Chondrocyte (in vitro differentiated cells): ENCODE measurements at places on chromosomes 11 and 22. TPM values are rescaled to one million over a fixed set of nuclear protein-coding genes. Genes with fewer than 3 reads are reported as not detected.

DNA sequence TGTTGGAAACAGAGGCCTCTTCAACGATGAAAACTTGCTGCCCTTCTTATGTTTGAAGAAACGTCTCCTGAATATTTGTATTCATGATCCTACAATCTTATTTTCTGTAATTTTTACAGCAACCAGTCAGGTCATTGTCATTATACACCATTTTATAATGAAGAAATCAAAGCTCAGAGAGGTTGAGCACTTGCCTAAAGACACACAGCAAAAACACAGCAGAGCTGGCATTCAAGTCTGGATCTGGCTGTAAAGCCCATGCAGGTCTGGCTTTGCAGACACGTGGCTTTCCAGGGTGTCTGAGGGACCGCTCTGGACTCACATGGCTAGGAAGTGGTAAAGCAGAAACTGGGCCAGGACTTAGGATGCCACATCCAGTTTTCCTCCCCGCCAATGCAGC lies 15.8 kb upstream of the ALX4 start:
- peaks cover 10% of the 10 kb centered on the region for H3K4me1 ChIP-seq
- H3K36me3 ChIP-seq: no peaks in the 10 kb centered on the region
- no peak overlapping the region for H3K4me3 ChIP-seq
- no peak overlapping the region for H3K27ac ChIP-seq

LMO1 gene
- not detected in 3 replicates for total RNA-seq

- no peak for DNase-seq
- H3K27me3 ChIP-seq: no peaks in the 10 kb centered on the region
- no peak overlapping the region for H3K4me3 ChIP-seq
- H3K4me1 ChIP-seq: peaks cover 10% of the 10 kb centered on the region
- peaks cover 8% of the 10 kb centered on the region for H3K36me3 ChIP-seq
- no peak overlapping the region for H3K27ac ChIP-seq
Measured at GRCh38 chr22:40250608-40251007, 72.9 kb downstream of the TNRC6B start.

- peaks cover 1% of the 10 kb centered on the region for H3K36me3 ChIP-seq
- no peak overlapping the region for H3K4me3 ChIP-seq
- DNase-seq: no peak
- no peaks in the 10 kb centered on the region for H3K27me3 ChIP-seq
- H3K27ac ChIP-seq: no peak overlapping the region
Measured at GRCh38 chr22:25057013-25057881, 104.7 kb downstream of the KIAA1671 start.

MOGAT2 gene
- not detected in 3 replicates for total RNA-seq

GRCh38 chr11:8354622-8355415 lies 91.1 kb upstream of the LMO1 start:
- H3K4me1 ChIP-seq: peaks cover 5% of the 10 kb centered on the region
- H3K36me3 ChIP-seq: no peaks in the 10 kb centered on the region
- DNase-seq: peak; percentile 41
- H3K4me3 ChIP-seq: peak overlapping the region; percentile 62
- no peak overlapping the region for H3K27ac ChIP-seq

BATF2 gene
- total RNA-seq: not detected in 3 replicates

OR8D4 gene
- not detected in 3 replicates for total RNA-seq

- H3K36me3 ChIP-seq: no peaks in the 10 kb centered on the region
- H3K27ac ChIP-seq: no peak overlapping the region
- DNase-seq: no peak
- no peak overlapping the region for H3K4me3 ChIP-seq
Measured at GRCh38 chr11:13902523-13902922, 60.0 kb upstream of the SPON1 start.

USH1C gene
- total RNA-seq: 0.72 to 0.92 TPM in 2 of 3 replicates, not detected in the other

GRCh38 chr11:63686926-63687325 lies 5.6 kb downstream of the RTN3 start:
- no peaks in the 10 kb centered on the region for H3K27me3 ChIP-seq
- peaks cover 62% of the 10 kb centered on the region for H3K4me1 ChIP-seq
- no peak for DNase-seq
- H3K36me3 ChIP-seq: peaks cover 2% of the 10 kb centered on the region

GRCh38 chr22:21755851-21756284 lies 20.3 kb upstream of the YPEL1 start:
- H3K27ac ChIP-seq: peak overlapping the region; percentile 58
- H3K27me3 ChIP-seq: no peaks in the 10 kb centered on the region
- peaks cover 10% of the 10 kb centered on the region for H3K36me3 ChIP-seq
- peaks cover 35% of the 10 kb centered on the region for H3K4me1 ChIP-seq
- H3K4me3 ChIP-seq: no peak overlapping the region
- peak; percentile 9 for DNase-seq

- no peaks in the 10 kb centered on the region for H3K27me3 ChIP-seq
- peak overlapping the region; percentile 94 for H3K27ac ChIP-seq
Measured at GRCh38 chr11:68012843-68013610, 2.9 kb downstream of the ALDH3B1 start.

GRCh38 chr11:84412862-84413261 lies 1126.7 kb upstream of the CCDC90B start:
- no peaks in the 10 kb centered on the region for H3K4me1 ChIP-seq
- no peaks in the 10 kb centered on the region for H3K36me3 ChIP-seq
- H3K27me3 ChIP-seq: no peaks in the 10 kb centered on the region
- H3K4me3 ChIP-seq: no peak overlapping the region
- no peak for DNase-seq

DNA sequence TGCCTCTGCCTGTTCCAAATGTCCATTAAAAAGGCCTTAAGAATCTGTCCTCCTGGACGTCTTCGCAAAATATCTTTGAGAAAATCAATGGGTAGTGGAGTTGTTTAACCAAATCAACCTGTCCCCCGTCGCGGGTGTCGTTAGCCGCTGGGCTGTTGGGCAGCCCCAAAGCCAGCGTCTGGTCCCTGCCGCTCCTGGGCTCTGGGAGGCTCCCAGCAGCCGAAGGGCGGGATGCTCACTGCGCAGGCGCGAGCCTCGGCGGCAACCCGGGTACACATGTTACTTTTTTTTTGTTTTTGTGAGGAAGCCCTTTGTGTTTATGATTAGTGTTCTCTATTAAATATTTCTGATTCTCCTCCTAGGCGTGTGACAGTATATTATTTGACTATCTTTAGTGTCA lies 12.6 kb downstream of the MMP10 start:
- no peak for DNase-seq
- H3K27ac ChIP-seq: no peak overlapping the region
- H3K36me3 ChIP-seq: peaks cover 3% of the 10 kb centered on the region
- H3K4me1 ChIP-seq: peaks cover 23% of the 10 kb centered on the region
- no peaks in the 10 kb centered on the region for H3K27me3 ChIP-seq

DNA sequence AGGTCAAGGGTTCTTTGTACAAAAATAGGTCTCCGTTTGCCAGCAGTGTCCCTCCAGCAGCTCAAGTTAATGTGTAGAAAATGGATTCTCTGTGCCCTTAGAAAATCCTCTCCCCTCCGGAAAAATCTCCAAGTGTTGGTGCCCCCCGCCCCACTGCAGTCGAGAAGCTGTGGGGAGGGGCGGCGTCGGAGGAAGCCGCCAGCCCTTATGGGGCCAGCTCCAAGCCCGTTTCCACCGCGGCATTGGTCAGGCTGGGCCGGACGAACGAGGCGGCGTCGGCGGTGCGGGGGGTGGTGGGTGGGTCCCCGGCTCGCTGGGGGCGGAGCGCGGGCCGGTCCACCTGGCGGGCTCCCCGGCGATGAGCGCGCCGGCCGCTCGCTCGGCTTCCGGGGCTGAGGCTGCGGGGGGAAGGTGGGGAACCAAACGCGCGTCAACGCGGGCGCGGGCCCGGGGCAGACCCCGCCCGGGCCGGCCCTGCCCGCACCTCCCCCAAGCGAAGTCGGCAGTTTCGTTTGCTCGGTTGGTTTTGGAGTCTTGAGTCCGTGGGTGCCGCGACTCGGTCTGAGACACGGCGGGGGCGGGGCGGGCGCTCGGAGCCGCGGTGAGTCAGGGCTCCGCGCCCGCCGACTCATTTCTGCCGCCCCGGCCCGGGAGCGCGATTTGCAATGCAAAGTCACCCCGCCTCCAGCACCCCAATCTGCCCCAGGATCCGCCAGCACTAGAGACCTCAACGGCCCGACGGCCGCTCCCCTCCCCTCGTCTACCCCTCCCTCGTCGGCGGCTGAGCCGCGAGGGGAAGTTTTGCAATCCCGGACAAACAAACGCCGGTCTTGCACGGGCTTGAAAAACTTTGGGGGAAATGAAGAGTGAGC lies 1.4 kb downstream of the ASCL2 start:
- H3K27me3 ChIP-seq: peaks cover 46% of the 10 kb centered on the region
- no peak overlapping the region for H3K27ac ChIP-seq
- H3K4me3 ChIP-seq: peak overlapping the region; percentile 49
- DNase-seq: no peak
- no peaks in the 10 kb centered on the region for H3K4me1 ChIP-seq
- no peaks in the 10 kb centered on the region for H3K36me3 ChIP-seq

DNA sequence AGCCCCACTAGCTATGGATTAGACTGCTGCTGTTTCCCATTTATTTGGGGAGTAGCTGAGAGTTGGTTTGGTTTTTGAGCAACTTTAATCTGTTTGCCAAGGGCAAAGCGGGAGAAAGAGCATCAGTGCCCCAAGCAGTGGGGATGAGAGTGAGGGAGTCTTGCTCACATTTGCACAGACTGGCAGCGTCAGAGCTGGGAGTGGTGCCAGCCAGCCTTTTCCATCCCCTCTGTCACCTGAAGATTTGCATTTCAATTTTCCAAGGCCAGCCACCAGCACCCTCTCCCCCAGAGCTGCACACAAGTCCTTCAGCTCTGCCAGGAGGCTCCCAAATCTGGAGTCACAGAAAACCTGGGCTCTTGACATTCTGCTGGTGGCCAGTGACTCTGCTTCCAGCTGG lies 21.0 kb upstream of the UVRAG start:
- DNase-seq: no peak
- H3K27ac ChIP-seq: no peak overlapping the region
- H3K27me3 ChIP-seq: no peaks in the 10 kb centered on the region
- H3K36me3 ChIP-seq: no peaks in the 10 kb centered on the region
- H3K4me1 ChIP-seq: peaks cover 4% of the 10 kb centered on the region

DNA sequence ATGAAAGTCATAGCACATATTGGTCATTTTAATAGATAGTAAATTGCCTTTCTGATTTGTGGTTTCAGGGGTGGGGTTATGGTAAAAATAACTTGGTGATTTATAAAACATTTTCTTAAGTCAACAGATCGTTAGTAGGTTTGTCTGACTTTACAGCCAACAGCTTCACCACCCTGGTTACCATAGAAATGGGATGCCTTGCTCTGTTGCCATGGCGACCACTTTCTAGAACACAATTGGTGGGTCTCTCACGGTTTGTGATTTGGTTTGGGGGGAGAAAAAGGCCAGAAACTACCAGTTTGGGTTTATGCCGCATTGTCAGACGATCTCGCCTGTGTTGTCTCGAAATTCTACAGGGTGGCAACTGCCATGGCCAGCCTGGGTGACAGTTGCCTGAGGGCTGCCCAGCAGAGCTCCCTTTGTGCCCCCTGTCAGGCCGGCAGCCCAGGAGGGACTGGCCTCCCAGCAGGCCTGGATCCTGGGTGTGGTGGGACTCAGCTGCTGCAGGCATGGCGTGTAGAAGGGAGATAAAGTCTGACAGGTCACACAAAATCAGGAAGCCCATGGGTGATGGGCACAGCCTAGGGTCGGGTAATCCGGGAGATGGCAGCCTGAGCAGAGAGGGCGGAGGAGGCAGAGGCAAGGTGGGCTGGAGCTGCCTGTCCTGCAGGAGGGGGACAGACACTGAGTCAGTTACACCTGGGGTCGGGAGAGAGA lies 30.9 kb downstream of the KCNC1 start:
- H3K27me3 ChIP-seq: peaks cover 16% of the 10 kb centered on the region
- no peak overlapping the region for H3K27ac ChIP-seq
- no peaks in the 10 kb centered on the region for H3K36me3 ChIP-seq
- no peaks in the 10 kb centered on the region for H3K4me1 ChIP-seq
- no peak overlapping the region for H3K4me3 ChIP-seq

DNA sequence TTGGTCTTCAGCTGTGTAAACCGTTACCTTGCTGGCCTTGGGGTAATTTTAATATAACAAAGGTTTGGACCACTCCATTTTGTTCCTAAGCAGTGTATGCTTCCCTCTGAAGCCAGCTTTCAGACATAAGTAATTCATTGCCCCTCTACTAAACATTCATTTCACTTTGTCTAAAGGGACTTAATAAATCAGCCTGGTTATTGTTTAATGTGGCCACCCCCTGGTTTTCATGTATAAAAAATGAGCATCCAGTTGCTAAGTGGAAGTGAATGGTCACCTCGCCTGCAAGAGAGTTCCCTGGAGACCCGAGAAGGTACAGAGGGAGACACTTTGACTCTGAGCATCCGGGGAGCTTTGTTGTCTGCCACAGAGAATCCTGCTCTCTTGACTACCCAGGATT lies 3.9 kb downstream of the ABTB2 start:
- H3K27me3 ChIP-seq: peaks cover 5% of the 10 kb centered on the region
- DNase-seq: no peak
- H3K27ac ChIP-seq: no peak overlapping the region
- peaks cover 1% of the 10 kb centered on the region for H3K36me3 ChIP-seq

SMC1B gene
- total RNA-seq: not detected in 3 replicates

GRCh38 chr11:10329935-10330334 lies 25.1 kb downstream of the ADM start:
- no peak overlapping the region for H3K27ac ChIP-seq
- H3K4me3 ChIP-seq: no peak overlapping the region
- no peaks in the 10 kb centered on the region for H3K36me3 ChIP-seq
- no peaks in the 10 kb centered on the region for H3K27me3 ChIP-seq
- peaks cover 47% of the 10 kb centered on the region for H3K4me1 ChIP-seq

DNA sequence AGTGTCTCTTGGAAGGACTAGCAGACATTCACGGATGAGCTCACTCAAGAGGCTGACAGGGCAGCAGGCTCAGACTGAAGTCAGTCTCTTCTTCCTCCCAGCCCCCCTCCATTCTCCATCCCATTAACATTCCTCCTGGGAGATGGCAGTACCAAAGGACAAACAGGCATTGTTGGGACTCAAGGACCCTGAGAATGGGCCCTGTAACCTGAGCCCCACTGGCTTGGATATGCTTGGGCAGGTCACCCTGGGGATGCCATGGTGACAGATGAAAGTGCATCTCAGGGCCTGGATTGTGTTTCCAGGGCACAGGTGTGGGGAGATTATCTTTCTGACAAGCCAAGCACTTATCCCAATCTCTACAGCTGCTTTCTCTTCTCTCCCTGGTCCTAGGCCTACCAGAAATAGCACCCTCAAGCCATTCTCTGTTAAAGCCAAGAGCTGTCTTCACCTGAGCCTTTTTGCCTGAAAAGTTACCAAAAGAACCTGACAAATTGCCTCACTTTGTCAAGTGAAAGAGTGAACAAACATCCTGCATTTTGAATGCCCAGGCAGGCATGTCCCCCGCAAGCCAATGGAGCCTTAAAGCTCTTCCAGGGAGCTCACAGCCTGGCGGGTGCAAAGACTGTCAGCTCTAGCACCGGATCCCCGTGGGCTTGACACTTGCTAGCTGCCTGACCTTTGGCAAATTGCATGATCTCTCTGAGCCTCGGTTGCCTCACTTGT lies 366.0 kb upstream of the NARS2 start:
- H3K36me3 ChIP-seq: no peaks in the 10 kb centered on the region
- no peak overlapping the region for H3K4me3 ChIP-seq
- DNase-seq: no peak
- H3K27ac ChIP-seq: no peak overlapping the region
- H3K27me3 ChIP-seq: no peaks in the 10 kb centered on the region

- no peak overlapping the region for H3K4me3 ChIP-seq
- no peaks in the 10 kb centered on the region for H3K36me3 ChIP-seq
- no peak overlapping the region for H3K27ac ChIP-seq
- peaks cover 30% of the 10 kb centered on the region for H3K27me3 ChIP-seq
- DNase-seq: no peak
Measured at GRCh38 chr11:63375434-63375833, 5.8 kb downstream of the SLC22A9 start.

RIBC2 gene
- total RNA-seq: 0.41 to 1.1 TPM in 2 of 3 replicates, not detected in the other
